Stimulated activated CD4-positive, alpha-beta T cell treated with anti-CD3 and anti-CD28 coated beads, Interleukin-2, amount 100 ng/mL, for 4 hours (primary cell): ENCODE measurements at places on chromosomes 1 and 21.
A peak's percentile ranks its signal among the peaks of the same experiment; 100 is the strongest.

DNA sequence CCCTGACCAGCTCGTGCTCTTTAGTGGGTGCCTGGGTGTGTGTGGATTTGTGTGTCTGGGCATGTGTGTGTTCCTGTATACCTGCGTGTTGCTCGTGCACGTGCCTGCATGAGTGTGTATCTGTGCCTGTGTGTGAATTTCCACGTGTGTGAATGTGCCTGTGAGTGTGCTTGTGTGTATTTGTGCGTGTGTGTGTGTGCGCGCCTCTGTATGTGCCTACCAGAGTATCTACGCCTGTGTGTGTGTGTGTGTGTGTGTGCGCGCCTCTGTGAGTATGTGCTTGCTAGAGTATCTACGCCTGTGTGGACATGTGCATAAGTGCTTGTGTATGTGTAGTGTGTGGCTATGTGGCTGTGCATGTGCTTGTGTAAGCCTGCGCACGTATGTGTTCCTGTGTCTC is 691 bp upstream of the SELENBP1 start:
- DNase-seq, result no peak

- no peak for DNase-seq
These were observed 135.5 kb downstream of the TGFB2 start for GRCh38 chr1:218480588-218481099.

DNA sequence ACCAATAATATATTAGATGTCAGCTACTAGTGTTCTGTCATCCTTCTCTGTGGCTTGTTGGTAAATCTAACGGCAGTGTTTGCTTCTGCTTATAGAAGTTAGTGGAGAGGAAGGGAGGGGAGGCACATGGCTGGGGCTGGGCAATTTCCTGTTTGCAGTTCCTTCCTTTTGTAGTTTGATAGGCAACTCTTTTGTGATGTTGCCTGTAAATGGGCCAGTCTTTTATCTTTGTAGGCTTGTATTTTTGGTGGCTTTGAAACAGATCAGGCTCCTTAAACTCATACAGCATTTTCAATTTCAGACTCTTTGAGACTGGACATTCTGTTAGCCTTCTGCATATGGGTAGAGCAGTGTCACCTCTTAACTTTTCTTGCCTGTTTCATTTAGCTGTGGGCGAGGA is 48.1 kb downstream of the CDC14A start:
- DNase-seq, result peak; percentile 35

GRCh38 chr1:20711285-20712214 is 6.3 kb downstream of the KIF17 start:
- DNase-seq, result no peak

DNA sequence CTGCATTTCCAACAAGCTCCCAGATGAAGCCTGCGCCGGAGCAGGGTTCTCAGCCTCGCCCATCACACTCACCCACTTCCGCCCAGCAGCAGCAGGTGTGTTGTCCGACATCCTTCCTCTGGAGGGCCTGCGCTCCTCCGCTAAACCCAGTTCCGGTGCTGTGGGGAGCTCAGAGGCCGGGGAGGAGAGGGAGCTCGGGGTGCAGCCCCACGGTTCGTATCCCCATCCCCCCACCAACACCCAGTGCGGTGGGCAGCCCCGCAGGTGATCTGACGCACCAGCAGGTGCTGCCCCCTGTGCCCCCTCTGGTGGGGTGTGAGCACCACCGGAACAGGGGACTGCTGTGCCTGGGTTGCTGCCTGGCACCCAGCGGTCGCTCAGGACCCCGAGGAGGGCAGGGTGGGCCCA is 3.4 kb upstream of the PEX10 start:
- DNase-seq, result no peak

DNA sequence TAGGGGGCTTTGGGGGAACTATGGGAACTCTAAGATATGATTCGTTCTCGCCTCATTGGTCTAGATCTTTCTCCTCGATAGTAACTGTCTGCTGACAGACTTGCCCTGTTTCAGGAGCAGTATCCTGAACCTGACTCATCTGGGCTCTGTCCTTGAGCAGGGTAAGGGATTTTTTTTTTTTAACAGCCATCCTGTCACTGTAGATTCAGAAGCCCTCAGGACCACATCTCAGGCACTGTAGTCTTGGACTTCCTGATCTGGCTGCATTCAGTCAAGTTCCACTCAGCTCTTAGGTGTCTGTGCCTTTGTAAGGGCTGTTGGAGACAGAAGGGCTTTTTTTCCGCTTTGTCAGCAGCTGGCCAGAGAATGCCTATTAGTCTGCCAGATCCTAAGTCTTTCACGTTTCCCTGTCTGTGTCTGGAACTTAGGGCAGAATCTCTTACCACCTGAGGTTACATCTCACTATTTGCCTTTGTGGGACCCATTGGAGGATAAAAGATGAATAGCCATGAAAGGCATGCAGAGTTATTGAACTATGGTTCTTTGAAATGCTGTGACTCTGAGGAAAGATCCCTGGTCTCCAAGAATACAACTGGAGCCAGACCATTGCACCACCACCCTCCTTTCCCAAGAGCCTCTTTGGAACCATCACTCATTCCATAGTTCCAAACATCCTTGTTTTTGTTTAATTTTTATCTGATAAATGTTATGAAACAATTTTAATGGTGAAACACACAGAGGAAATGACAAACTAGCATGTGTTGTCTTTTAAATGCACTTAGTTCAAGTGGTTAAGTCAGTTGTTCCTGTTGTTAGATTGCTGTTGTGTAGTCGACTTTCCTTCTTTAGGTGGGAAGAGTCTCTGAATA is 49.7 kb upstream of the MACF1 start:
- no peak for DNase-seq
